Stimulated activated CD8-positive, alpha-beta memory T cell treated with anti-CD3 and anti-CD28 coated beads, Interleukin-2, amount 100 ng/mL, for 48 hours (primary cell): ENCODE measurements at places on chromosomes 7 and 10.

DNA sequence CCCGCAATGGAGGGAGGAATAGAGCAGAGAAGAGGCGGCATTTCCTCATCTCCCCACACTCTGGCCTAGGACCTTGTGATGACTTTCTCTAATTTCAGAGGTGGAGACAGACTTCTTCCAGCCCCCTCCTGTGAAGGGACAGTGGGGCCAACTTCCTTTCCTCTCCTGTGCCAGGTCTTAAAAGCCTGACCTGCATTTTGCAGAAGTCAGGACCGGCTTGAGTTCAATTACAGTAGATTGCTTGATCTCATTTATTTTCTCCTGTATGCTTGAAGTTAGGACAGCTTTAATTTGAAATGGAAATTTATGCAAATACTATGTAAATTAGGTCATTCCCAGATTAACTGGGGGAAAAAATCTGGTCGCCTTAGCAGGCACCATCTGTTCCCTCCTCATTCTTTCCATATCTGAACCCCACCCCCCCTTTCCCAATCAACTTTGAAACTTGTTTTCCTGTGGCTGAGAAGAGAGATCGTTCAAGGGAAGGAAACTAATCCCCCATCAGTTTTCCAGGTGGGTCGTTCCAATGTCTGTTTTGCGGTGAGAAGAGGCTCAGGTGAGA lies 57.1 kb downstream of the SYPL1 start:
- no peak for DNase-seq

DNA sequence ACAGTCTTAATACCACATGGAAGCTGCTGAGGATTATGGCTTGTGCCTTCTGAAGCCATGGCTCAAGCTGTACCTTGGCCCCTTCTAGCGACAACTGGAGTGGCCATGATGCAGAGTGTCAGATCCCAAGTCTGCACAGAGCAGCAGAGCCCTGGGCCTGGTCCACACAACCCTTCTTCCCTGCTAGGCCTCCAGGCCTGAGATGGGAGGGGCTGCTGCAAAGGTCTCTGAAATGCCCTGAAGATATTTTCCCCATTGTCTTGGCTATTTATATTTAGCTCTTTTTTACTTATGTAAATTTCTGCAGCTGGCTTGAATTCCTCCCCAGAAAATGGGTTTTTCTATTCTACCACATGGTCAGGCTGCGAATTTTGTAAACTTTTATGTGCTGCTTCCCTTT lies 804.6 kb upstream of the ZWINT start:
- DNase-seq: no peak

DNA sequence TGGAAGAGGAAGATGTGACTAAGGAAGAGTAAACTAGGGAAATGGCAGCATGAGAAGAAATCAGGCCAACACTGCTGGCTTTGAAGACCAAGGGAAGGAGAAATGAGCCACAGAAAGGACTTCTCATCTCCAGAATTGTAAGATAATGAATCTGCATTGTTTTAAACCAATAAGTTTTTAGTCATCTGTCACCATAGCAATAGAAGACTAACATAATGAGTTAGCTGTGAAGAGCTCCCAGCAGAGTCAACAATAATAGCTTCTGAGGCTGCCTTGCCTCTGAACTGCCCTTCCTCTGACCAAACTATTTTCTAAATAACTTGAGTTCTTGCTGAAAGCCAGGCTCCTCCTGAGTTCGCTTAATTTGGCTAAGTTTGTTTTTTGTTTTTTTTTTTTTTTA lies 103.6 kb downstream of the CACNA2D1 start:
- DNase-seq: no peak

DNA sequence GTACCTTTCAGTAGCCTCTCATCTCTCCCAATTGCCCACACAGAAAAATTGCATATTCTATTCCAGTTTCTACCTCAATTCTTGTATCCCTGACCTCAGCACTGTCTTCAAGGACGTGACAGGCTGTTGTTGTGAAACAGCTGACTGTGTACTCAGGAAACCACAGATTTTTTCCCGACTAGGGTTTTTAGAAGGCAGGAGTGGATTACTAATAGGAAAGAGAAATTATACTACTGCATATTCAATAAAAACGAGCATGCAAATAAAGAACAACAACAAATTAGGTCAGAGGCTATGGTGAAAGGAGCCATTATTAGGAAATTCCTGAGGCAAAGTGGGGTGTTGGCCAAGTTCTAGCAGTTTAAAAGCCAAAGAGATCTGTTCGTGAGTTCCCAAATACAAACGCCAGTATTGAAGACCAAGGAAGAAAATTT lies 93.4 kb downstream of the DOCK4 start:
- DNase-seq: no peak

DNA sequence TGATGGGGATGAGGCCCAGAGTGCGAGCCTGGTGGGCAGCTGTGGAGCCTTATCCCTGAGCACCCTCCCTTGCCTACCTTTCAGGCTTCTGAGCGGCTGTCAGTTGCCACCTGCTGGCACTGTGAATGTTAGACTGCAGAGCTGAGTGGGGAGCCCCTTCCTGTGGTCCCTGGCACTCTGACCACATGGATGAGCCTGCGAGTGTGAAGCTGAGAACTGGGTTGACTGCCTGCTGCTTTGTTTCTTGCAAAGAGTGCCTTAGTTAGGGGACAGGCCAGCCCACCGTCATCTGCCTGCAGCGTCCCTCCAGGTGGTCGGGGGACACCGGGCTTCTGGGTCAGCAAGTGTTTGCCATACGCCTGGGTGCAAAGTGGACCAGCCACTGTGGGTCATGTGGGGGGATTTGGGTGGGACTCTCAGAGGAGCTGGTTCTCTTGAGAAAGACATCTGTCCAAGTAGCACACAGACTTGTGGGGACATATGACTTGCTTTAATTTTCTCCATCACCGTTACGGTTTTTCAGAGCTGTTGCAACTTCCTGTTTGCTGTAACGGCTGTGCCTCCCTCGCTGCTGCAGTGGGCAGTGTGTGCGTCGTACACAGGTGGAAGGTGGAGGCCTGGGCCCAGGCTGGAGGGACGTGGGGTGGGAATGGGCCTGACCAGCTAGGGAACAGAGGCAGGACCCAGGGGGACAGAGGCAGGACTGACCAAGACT lies 13.7 kb downstream of the INPP5A start:
- DNase-seq: no peak
